ENCODE measurements at places on chromosomes 11 and 22.

DNA sequence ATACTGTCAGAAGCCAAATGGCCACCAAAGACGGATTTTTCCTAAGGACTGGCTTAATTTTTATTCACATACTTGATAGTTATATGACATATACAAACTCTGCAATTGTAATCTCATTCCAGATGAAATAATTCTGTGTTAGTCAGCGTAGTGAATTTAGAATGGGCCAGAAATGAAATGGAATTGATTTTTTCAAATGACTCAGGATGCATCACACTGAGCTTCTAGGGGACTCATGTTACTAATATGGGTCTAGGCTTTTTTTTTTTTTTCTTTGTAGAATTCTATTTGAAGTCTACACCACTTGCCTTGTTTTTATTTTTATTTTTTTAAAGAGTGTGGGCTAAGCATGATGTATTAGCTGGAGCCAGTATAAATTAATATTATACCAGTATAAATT, 62.7 kb downstream of the SPECC1L start:
- no peak for DNase-seq

DNA sequence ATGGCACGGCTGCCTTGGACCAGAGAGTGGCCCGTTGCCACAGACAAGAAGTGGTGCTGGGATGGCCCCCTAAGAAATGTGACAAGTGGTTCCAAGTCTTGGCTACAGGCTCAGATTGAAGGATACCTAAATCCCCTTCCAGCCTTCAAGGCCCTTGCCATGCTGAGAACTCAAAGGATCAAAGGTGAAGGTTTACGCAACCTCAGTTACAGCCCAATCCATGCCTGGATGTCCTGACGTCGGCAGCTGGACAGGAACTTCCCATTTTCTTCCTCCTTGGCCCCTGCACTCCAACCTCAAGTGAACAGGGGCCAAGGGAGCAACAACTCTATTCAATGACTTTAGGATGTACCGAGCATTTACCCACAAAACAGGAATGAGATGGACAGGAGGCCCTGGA, 95.4 kb downstream of the DHCR7 start:
- DNase-seq, result no peak

DNA sequence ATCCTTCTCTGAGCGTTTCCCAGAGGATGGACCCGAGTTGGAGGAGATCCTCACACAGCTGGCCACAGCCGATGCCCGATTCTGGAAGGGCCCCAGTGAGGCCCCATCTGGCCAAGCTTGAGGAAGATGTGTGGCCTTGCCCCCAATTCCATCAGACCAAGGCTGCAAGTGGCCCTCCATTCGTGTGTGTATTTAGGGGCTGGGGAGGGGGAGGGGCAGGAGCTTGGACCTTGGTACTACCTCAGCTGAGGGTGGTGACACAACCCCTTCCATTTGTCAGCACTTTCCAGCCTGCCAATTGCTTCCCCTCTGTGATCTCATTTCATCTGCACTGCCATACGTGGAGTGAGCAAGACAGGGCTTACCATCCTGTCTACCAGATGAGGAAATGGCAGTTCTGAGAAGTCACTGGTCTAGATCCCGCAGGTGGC, 1.3 kb upstream of the BBS1 start:
- no peak for DNase-seq

DNA sequence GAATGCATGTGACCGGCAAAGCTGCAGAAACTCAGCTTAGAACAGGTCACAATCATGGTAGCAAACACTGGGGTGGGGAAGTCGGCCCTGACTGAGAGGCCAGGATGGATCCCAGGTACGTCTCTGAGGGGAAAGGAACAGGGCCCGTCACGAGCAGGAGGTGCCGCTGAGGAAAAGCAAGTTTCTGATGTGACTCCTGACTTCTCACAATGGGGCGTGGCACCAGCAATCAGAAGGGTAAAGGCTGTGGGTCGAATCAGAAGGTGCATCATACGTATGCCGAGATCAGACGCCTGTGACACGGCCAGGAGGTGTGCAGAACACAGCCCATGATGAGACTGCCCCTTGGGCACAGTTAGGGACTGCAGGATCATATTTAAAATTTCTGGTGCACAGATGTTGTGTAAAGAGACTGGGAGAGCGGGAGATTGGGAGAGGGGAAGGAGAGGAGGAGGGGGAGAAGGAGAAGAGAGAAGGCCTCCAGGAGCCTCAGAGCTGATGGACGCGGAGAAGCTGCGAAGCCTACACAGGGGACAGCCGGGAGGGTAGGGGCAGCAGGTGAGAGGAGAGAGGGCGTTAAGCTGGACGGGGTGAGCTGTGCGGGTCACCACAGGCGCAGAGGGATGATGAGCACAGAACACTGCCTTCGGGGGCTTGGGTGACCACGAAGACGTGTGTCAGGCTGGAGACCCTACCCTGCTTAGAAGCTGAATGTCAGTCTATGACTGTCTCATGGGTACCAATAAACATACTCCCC, 30.7 kb downstream of the KRTAP5-5 start:
- DNase-seq, result no peak

GRCh38 chr22:25908755-25909154, 166.8 kb downstream of the MYO18B start:
- DNase-seq, result no peak

- no peak for DNase-seq
Measured at GRCh38 chr11:3092603-3093141, 35.4 kb upstream of the CARS1 start.

DNA sequence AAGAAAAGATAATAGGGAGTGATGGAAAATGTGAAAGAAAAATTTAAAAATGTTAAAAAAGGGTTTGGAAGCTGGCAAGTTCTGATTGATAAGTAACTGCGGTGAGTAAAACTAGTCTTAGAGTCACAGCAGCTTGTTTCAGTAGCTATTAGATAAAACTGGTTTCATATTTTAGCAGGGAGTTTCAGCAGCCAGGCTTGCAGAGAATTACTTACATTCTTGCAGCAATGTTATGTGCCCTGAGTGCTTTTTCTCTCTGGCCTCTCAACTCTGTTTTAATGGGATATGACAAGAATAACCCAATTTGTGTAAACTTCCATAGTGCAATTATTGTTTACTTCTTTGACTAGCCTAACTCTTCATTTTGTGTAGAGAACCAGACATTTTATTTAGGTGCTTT, 33.6 kb downstream of the PPME1 start:
- no peak for DNase-seq

GRCh38 chr11:19938169-19938856, 222.0 kb downstream of the DBX1 start:
- DNase-seq, result peak; percentile 46

DNA sequence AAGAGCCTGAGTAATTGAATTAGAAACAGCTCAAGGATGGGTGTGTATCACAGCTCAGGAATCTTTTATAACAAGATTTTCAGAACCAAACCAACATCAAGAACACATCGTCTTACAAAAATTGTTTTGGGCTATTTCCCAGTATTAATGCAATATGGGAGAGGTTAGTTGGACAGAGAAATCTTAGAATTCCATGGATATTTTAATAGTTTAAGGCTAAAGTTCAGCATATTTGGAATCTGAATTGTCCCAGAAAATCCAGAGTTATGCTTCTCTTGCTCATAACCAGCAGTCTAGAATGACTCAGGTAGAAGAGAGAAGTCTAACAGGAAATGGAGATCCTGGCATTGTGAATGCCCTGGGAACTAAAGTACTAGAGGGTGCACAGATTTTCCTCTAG, 74.6 kb downstream of the ADM start:
- DNase-seq, result no peak

DNA sequence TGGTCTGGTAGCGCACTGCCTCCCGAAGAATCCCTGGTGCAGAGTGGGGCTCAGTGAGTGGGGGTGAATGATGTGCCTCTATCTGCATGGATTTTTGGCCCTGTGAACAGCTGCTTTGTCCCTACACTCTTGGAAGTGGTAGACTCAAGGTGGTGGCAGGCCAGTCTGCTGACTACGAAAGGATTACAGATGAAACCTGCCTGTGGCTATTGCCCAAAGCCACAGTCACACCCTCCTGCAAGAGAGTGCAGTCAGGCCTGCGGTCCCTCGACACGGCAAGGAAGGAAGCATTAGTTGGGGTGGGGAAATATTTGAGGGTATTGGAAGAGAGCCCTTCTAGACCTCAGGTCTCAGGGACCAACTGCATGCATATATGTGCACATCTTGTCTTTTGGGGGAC, 63.7 kb downstream of the DSCAML1 start:
- no peak for DNase-seq

DNA sequence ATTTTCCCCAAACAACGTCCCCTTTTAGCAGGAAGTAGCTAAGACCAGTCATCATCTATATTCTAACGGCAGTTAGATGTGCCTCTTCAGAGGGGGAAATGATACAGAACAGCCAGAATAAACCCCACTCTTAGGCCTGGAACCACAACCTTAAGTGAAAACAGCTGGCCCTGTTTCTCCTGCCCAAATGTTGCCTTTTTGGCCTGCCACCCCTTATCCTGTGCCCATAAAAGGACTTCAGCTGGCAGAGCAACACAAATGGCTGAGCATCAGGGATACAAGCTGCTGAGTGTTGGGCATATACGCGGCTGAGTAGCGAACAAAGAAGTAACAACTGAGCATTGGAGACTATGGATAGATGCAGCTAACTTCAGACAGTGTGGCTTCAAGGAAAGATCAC, 1491.4 kb downstream of the LRRC4C start:
- DNase-seq, result no peak

DNA sequence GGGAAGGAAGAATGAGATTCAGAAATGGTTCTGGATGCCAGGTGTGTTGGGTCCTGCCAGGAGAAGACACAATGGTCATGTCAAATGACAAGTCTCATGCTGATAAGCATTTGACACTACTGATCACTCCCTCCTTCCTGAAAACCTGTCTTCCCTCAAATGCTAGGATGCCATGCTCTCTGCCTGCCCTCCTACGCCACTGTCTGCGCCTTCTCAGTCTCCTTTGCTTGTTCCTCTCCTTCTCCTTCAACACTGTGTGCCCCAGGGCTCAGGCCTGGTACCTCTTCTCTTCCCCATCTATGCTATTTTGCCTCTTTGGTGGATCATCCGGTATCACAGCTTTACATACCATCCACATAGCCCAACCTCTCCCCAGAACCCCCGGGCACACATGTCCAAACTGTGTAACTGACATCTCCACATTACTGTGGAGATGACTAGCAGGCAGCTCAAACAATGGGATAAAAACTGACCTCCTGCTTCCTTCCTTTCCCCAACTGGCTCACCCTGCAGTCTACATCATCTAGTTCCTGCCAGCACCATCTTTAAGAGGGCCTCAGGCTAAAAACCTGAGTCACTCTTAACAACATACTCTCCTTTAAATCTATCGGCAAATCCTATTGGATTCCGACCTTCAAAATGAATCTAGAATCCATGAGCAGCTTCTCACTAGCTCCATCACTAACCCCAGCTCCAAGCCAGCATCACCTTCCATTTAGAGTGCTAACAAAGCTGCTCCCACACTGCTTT, 8.2 kb downstream of the AP1B1 start:
- no peak for DNase-seq

GRCh38 chr22:16651217-16651616, 58.6 kb upstream of the CCT8L2 start:
- DNase-seq, result no peak

DNA sequence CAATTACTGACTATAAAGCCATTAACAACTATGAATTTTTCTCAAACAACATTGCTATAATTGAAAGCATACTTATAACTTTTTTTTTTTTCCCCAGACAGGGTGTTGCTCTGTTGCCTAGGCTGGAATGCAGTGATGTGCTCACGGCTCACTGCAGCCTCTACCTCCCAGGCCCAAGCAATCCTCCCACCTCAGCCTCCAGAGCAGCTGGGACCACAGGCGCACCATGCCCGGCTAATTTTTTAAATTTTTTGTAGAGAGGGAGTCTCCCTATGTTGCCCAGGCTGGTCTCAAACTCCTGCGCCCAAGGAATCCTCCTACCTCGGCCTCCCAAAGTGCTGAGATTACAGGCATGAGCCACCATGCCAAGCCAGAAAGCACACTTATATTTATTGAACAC, 6.1 kb upstream of the WEE1 start:
- DNase-seq, result no peak

- DNase-seq, result no peak
Measured at GRCh38 chr22:31647523-31648320, 14.3 kb downstream of the PISD start.

- DNase-seq, result no peak
Measured at GRCh38 chr11:34667810-34668582, 47.1 kb downstream of the EHF start.

DNA sequence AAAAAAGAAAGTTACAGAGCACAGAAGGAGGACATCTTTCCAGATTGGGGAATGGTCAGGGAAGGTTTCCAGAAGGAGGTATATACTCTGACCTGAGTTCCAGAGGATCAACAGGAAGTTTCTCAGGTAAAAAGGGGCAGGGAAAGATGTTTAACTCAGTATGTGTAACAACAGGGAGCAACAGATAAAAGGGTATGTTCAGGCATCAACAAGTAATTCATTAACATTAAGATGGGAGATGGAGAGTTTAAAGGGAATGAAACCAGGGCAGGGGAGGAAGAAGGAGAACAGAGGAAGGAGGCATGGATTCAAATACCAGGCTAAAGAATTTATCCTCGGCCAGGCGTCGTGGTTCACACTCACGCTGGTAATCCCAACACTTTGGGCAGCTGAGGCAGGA, 2.5 kb upstream of the DENND5A start:
- no peak for DNase-seq

DNA sequence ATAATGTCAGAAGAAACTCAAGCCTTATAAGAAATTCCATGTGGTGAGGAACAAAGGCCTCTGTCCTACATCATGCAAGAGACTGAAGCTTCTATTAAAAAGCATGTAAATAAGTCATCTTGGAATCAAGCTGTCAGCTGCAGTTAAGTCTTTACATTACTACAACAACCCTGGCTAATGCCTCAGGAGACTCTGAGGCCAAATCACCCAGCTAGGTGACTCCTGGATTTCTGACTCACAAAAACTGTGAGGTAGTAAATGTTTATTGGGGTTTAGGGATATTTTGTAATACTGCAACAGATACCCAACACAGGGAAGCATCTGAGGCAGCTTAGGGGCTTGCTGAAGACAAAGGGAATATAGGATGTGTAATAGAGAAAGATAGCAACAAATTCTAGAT, 89.6 kb downstream of the C11orf87 start:
- no peak for DNase-seq

DNA sequence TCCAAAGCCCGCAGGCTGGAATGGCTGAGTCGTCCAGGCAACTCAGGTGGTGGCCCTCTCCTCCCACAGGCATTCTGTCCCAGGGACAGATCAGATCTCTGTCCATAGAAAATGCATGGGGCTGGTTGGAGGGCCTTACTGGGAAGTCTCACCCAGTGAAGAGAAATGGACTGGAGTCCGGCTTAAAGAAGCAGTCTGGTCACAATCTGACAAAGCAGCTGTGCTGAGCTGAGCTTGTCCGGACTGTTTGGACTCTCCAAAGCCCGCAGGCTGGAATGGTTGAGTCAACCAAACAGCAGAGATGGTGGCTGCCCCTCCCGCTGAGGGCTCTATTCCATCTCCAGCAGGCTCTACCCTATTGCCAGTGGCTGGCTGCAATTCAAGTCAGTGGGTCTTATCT, 14.4 kb upstream of the DEPDC7 start:
- DNase-seq, result no peak

Data from NCI-H1105 (cell line).